ENCODE measurements at places on chromosomes 6 and 20.
A peak's percentile ranks its signal among the peaks of the same experiment; 100 is the strongest.

GRCh38 chr20:63495741-63496595 is 2.9 kb downstream of the EEF1A2 start:
- DNase-seq, result peak; percentile 47

- DNase-seq, result no peak
Measured at GRCh38 chr6:29527126-29527525, 32.4 kb downstream of the UBD start.

DNA sequence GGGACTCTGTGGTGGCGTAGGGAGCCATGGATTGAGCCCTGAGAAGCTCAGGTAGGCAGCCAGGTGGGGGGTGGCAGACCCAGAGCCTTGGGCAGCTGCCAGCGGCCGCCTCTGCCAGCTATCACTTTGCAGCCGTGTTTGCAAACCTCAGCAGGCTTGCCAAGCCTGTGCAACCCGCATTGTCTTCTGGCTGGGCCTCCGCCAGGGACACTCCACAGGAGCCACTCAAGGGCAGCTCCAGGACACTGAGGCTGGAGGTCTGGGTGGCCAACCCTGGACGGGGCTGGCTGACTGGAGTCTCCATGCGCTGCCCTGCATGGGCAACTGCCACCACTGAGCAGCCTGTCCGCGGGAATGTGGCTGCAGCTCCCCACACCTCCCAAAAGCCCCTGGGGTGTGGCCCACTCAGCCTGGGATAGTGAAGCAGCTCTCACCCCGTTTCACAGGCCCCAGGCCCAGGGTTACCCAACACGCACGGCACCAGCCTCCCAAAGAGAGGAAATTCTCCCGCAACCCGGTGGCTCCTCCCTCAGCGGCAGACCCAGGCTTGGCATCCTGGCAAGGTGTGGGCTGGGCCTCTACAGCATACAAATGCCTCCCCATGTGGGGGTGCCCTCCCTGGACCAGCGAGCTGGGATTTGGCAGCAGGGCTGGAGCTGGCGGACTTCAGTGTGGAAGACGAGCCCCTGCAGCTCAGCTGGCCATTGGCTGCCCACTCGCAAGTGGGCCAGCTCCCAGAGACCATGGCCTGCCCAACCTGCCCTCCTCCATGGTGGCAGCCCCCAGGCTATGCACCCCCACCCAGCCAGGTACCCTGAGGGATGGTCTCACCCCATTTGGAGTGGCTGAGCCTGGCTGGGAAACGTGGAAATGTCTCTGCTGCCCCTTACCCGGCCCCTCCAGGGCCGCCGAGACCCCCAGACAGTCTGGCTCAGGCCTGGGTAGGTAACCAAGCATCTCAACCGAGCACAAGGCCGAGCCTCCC is 2.9 kb downstream of the CHRNA4 start:
- no peak for DNase-seq

DNA sequence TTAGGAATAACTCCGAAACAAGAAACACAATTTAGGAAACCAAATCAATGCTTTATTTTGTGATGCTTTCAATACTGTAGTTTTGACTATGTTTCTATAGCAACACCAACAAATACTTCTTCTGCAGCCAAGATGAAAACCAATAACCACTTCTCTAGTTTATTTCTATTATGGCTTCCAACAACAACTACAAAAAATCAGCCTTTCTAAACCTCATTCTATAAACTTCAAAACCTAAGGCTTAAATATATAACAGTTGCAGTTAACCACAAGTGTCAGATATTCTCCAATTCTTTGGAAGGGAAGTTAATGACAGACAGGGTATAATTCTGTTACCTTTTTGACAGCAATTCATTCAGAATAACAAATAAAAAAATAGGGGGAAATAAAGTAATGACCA is 80.9 kb downstream of the EPB41L2 start:
- no peak for DNase-seq

- no peak for DNase-seq
Measured at GRCh38 chr6:124234801-124235200, 431.1 kb downstream of the NKAIN2 start.

DNA sequence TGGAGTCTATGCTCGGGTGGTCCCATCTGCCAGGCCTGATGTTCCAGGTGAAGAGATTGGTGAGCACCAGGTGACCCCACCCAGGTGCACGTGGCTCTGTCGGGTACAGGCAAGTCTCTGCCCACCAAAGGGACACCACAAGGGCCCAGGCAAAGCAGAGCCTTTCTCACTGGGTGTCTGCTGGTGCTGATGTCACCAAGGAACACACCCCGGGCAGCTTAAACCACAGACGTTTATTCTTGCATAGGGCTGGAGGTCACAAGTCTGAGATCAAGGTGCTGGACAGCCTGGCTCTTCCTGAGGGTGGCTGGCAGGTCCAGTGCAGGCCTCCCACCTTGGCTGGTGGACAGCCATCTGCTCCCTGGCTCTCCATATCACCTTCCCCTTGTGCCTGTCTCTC is 100.7 kb upstream of the CD93 start:
- DNase-seq, result no peak

DNA sequence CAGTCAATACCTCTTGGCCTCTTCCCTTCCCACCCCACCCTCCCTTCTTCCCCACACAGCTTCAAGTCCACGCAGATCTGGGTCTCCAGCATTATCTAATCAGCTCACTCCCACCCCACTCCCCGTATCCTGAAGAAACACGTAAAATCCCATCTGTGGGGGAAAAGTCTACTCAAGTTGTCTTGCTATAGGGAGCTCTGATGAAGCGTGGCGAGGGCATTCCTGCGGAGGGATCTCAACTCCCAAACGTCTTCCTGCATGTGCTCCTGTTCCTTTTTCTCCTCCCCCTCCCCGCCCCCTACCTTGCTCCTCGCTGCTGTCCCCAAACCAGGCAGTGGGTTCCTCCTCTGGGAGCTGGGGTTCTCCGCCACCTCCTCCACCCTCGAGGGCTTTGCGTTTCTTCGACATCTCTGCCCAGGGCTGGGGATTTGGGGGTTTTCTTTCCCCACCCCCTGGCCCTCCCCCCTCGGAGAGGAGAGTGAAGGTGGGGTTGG is 181.8 kb downstream of the TBXT start:
- no peak for DNase-seq

DNA sequence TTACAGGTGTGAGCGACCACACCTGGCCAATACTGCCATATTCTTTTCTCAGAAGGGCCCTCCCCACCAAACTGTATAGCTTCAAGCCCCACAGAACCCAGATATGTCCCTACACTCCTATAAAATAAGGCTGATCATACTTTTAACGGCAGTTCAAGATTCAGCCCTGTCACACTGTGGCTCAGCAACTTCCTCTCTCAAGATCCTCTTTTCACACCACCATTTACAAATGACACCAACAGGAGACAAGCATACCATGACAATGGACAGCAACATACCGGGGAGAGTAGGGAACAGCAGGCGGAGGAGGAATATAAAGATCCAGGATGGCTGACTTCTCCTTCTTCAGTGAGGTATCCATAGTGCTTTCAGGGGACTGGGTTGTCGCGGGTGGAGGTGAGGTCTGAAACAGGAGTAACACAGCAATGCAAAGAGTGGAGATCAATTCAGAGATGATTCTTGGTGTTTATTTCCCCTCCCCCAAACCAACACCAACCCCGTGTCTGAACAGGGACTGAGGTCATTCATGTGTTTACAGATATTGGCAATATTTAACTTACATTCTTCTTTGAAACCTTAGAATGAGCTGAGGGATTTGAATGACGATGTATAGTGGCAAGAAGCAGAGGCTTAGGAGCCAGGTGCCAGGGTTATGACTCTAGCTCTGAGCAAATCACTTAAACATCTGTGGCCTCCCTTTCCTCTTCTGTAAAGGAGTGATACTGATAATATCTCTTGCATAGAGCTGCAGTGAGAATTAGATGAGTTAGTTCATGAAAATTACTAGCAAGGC is 57.6 kb upstream of the IPCEF1 start:
- DNase-seq, result no peak

- DNase-seq, result no peak
Measured at GRCh38 chr6:32953775-32954174, 878 bp upstream of the HLA-DMA start.

All from T-helper 22 cell (primary cell).